NCI-H1417 treated with DMSO at 0.1 percent for 48 hours (cell line): ENCODE measurements at places on chromosomes 1 and 21.

DNA sequence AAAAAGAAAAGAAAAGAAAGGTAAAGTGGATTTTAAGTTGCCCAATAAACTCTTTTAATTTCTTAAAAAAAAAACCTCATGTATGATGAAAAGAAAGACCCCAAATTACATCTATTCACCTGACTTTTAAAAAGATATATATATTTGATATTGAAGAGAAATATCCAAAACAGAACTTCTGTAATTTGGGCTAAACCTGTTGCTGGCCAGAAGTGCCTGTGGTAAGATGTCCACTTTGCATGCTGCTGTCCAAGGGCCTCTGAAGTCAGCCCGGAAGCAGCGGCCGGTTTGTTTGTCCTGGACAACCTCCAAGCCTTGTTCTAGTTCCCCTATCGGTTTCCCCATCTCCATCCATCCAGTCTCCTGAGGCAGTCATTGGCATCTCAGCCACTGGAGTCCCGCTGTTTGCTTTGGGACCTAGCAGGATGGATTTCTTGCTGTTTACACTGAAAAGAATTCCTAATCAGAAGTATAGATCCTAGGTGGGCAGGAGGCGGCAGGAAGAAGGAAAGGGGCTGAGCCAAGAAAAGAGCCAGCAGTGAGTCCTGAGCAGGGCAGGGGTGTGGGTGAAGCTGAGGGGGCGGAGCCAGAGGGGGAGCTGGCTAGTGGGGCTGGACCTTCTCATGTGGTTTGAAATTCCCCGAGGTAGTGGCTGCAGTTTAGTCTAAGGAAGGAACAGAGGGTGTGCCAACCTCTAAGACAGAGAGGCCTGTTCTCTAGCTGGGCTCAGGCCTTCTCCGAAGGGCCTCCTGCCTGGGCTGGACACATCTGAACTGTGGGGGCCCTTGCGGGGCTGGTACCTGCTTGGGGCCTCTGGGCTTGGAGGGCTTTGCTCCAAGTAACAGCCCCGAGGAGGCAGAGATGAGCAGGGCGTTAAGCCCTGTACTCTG lies 3.3 kb downstream of the NCMAP start:
- no peak for DNase-seq

GRCh38 chr1:38093569-38094520 lies 47.3 kb upstream of the POU3F1 start:
- no peak for DNase-seq

GRCh38 chr1:74583397-74583796 lies 71.0 kb upstream of the LRRC53 start:
- no peak for DNase-seq

DNA sequence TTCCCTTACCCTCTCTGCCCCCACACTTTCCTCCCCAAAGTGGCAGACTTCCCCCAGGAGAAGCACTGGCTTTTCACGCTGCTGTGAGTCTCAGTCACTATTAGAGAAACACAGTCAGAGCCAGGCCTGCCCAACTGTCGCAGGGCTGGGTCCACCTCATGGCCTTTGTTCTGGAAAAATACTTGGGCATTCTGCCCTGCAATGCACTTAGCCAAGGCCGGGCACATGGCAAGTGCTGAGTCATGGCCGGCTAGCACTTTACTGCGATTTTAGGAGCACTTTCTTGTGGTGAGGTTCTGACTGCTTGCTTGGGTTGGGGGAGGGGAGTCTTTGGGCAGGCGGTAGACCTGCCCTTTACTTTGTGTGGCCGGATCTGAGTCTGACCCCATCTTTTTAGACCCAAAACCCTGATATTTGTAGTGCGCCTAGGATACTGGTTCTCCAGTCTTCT lies 7.7 kb downstream of the EPHX1 start:
- no peak for DNase-seq

DNA sequence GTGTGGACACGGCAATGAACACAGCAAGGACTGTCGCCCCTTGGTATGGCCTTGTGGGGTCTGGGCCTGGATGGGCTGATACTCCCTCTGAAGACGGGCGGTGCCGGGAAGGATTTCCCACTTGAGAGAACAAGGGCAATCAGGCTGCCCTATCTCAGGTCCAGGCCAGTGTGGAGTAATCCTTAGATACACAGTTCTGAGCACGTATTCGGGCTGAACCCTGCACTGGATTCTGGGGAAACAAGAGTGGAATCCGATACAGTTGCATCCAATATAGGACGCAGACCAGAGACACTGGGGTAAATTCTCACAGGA lies 177.7 kb downstream of the TRABD2B start:
- no peak for DNase-seq

DNA sequence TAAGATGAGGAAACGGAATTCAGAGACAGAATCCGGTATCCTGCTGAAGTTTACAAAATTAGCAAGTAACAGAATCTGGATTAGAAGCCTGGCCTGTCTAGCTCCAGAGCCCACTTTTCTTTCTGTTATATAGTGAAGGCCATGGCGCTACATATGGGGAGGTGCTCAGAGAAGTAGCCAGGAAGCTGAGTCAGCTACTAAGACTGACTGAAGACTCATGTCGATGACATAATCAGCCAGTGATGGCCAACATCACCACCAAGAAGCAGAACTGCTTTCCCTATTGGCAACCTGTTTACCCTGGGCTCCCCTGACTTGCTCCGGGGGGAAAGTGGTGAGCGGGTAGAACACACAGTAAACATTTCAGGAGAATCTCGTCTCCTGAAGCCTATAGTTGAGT lies 18.8 kb downstream of the LRRC52 start:
- no peak for DNase-seq

DNA sequence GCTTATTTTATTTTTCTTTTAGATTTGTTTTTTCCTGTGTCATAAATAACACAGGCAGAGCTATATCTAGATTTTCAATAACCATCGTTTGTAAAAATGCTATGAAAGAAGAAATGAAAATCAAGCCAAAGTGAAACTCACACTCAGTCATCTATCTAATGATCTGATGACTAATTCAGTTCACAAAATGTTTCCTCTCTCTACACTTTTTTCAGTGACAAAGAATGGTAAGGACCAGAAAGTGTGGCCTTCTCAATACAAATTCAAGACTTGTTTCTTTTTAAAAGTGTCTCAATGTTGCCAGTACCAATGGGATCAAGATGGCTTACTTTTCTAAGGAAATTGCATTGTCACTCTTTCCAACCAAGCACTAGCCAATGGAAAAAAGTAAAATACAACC lies 282.8 kb upstream of the PKN2 start:
- DNase-seq: no peak

GRCh38 chr21:44911384-44912157 lies 9.1 kb downstream of the ITGB2 start:
- no peak for DNase-seq

DNA sequence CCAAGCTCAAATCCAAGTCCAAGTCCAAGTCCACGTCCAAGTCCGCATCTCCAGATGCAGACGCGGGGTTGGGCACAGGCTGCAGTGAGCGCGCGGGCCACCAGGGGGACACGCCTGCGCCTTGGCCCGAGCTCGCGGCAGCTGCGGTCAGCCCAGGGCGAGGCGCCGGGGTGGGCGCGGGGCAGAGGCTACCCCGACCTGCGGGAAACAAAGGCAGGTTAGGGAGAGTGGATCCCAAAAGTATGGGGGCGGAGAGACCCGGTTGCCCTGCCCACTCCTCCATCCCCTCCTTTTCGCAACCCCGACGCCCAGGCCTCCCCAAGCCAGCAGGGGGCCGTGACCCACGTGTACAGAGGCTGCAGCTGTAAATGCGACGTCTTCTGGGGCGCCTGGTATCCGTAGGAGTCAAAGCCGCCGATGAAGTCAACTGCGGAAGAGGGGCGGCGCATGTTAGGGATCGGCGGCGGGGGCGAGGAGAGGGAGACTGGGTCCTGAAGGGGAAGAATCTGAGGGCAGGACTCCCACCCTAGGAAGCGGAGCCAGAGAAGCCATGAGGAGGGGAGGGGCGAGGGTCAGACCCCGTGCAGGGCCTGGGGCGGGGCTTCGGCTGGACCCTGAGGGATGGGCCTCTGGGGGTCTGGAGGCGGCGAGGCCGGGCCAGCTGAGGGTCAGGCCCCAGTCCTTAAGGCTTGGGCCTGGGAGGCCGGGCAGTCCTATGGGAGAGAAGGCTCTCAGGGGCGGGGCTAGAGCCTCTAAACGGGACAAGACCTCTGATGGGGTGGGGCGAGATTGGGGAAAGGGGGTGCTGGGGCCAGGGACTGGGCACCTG lies 58.0 kb downstream of the NKAIN1 start:
- DNase-seq: no peak

DNA sequence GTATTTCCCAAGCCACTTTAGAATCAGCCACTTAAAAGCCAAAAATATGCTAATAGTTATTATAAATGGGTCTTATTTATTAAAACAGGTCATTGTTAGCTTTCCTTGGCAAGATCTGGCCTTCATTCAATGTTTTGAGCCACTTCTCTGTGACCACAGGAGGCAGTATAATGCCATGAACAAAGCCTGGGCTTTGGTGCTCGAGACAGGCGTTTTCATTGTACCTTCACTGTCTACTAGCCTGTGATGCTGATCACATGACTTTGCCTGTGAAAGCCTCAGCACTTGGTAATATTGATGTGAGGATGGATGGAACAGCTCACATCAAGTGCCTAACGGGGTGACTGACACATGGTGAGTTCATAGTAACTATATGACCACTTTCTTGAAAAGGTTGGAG lies 217.0 kb downstream of the RWDD3 start:
- DNase-seq: no peak

GRCh38 chr21:10639123-10639522 lies 117.7 kb downstream of the TPTE start:
- no peak for DNase-seq

DNA sequence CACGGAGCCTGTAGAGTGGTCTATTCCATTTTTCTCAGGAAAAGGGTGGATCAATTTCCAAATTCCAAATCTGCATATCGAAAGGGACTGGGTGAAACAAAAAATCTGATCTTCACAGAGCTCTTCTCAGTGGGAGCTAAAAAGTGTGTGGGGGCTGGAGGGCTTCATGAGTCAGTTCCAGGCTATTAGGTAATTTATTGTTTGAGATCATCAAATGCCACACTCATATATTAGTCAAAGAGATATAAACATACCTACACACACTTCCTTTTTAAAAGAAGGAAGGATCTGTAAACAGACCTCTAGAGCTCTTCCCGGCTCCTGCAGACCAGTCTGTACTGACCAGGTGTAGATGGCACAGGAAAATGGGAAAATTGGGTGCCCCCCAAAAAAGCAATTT lies 175.4 kb downstream of the ZBTB18 start:
- no peak for DNase-seq

DNA sequence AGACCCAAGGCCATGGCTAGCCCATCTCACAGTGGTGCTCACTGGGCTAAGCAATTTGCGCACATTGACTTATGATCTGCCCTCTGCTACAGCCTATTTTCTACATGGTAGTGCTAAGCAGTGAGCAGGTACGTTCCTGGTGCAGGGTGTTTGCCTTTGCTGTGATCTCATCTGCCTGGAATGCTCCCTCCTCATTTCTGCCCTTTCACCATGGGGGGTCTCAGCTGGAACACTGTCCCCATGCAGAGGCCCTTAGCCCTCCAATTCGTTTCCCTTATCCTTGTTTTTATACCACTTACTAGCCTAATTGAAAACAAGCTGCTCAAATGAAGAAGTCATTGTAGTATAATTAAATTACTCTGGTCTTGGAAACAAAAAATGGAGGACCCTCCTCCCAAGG lies 2.0 kb upstream of the B3GALT5 start:
- DNase-seq: peak; percentile 56

- no peak for DNase-seq
These were observed 15.2 kb upstream of the TNR start for GRCh38 chr1:175758601-175759000.

DNA sequence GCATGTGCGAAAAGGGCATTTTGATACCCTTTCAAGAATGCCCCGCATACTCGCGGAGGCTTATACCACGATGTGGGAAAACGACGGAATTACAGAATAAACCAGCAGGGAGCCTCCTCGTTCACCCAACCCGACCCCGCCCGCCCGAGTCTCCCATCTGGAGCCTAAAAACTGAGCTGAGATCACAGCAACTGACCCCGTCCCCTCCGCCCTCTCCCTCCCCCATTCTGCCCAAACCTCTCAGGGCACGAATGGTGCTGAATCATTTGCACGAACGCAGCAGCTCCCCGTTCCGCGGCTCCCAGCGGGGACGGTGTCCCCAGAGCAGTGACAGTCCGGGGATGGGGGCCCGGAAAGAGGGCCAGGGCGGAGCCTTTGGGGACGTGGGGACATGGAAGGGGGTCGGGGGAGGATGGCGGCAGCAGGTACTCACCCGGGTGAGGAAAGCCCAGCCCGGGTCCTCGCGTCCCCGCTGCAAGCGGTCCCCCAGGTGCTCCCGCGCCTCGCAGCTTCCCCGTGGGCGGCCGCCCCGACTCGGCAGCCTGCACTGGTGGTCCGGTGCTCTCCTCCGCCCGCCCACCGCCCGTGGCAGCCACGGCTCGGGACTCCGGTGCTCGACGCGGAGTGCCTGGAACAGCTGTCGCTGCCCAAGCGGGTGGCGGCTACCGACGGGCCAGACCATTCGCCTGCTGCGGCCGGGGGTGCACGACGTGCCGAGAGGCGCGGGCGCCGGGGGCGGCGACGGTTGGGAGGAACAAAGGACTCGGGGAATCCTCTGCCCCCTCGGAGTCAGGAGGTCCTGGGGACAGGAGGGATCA lies at the start of gene TTLL7:
Gene TTLL7 (minus strand): TSS at position 635 of the 818 bp plus-strand sequence. CDS start 46,921 bp downstream, outside the sequence.
- DNase-seq: peak; percentile 77

DNA sequence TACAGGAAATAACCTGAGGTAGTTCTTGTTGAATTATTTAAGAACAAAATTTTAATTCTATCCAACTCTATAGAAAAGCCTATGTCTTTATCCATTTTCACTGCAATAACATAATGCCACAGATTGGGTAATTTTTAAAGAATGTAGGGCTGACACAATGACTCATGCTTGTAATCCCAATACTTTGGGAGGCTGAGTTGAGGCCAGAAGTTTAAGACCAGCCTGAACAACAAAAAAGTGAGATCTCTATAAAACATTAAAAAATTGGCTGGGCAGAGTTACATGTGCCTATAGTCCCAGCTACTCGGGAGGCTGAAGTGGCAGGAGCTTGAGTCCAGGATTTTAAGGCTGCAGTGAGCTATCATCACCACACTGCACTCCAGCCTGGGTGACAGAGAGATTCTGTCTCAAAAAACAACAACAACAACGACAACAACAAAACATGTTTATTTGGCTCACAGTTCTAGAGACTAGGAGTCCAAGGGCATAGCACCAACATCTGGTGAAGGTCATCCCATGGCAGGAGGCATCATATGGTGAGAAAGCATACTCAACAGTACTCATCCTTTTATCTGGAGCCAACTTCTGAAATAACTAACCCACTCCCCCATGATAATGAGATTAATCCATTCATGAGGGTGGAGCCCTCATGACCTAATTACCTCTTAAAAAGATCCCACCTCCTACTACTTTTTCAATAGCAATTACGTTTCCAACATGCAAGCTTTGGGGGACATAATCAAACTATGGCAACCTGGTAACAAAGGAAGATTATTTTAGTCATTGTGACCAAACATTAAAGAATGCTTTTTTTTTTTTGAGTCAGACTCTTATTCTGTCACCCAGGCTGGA lies 59.6 kb downstream of the ABL2 start:
- no peak for DNase-seq
